GM04504 (cell line): ENCODE measurements at places on chromosomes 12 and 14.

GRCh38 chr12:50110762-50111351 lies 1.2 kb upstream of the COX14 start:
- no peak for DNase-seq

GRCh38 chr12:111359231-111359913 lies 9.5 kb downstream of the PHETA1 start:
- DNase-seq: no peak

- DNase-seq: peak; percentile 58
Observed at GRCh38 chr12:90979951-90980350, 24.8 kb downstream of the EPYC start.

DNA sequence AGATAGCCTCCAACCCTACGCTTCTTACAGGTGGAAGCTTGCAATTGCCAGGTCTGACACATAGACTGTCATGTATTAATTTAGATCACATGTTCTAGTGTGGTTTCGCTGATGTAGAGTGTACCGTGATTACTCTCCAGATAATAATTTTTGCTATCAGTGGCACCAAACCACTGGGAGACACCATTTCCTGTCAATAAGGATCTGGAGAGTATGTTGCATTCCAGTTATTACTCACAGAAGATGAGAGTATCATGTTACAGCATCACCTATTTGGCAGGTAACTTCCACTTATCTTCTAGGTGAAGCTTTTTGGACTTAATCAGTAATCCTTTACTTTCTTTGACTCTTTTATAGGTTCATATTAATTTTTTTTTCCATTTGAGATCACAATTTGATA lies 147.2 kb downstream of the HELB start:
- no peak for DNase-seq

- no peak for DNase-seq
Observed at GRCh38 chr14:84217066-84217465, 1312.9 kb upstream of the FLRT2 start.

DNA sequence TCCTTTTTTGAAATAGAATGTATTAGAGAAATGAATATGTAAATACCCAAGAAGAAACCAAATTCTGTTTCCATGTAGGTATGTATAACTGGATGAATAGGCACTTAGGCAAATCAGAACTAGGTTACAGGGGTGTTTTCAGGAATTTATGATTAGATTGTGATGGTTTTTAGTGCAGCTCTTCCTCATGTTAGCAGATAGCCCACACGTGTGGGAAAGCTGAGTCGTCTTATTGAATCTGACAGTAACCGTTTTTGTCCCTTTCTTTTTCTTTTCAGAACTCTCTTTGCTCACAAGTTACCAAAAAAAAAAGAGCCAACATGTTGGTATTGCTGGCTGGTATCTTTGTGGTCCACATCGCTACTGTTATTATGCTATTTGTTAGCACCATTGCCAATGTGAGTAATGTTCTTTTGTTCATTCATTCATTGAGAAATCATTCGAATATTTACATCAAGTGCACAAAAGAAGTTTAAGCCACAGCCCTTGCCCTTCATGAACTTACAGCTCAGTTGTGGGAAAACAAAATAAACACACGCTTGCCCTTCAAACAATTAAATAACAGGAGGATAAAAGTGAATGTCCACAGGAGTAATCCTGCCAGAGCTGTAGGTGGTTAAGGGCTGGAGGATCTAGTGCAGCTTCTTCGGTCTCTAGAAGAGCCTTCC lies 14.8 kb downstream of the EMP1 start:
- no peak for DNase-seq

DNA sequence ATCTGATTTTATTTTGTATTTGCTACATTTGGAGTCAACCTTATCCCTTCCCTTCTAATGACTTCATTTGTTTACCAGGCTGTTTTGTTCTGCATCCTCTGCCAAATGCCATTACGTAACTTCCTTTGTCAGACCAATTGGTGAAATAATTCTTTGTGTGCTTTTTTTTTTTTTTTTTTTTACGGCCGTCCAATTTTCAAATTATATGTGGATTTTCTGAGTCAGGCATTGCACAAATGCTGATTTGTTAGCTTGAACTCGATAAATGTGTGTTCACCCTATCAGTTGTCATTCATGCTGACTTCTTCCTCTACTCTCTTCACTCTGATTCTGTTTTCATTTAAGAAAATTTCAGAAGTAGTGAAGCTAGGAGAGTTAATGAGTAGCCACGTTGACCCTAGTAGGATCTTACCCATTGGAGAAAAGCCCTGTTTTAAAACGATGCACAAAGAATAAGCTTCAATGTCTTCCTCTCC lies 386.2 kb downstream of the DIO2 start:
- DNase-seq: peak; percentile 24

DNA sequence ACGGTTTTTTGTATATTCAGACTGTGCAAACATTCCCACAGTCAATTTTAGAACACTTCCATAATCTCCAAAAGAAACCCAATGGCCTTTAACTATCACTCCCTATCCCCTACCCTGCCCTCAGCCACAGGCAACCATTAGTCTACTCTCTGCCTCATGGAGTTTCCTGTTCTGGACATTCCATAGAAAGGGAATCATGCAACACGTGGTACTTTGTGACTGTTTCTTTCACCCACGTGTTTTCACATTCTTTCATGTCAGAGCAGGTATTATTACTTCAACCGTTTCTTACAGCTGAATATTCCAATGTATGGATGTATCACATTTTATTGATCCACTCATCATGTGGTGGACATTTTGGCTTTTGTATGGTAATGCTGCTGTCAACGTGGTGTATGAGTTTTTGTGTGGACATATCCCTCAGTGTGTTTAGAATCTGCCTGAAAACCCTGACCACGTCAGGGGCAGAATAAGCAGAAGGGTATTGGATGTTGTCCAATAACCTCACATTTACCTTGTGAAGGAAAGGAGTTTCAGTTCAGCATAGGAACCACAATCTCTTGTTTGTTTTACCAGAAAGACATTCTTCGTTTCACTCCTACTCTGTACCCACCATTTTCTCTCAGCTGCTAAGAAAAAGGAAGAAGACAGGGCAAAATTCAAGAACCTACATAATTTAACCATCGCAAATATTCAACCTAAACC lies 107.5 kb upstream of the DYRK2 start:
- no peak for DNase-seq

GRCh38 chr12:75712223-75712622 lies 200.8 kb upstream of the KRR1 start:
- no peak for DNase-seq

DNA sequence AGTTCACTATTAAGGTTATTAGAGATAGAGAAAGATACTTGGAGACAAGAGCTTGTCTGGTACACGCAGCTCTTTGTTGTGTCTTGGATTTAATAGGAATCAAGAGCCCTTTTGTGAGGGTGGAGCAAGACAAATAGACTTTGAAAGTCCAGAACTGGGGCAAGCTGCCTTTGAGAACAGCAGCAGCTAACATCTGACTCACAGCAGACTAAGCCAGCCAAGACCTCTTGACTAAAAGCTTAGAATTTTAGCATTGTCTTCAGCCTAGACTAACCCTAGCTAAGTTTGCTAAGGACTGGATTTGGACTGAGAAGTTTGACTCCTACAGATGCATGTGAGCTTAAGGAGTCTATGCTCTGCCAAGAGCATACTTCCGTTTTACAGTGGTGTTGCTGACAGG lies 201.9 kb upstream of the RBM19 start:
- no peak for DNase-seq

DNA sequence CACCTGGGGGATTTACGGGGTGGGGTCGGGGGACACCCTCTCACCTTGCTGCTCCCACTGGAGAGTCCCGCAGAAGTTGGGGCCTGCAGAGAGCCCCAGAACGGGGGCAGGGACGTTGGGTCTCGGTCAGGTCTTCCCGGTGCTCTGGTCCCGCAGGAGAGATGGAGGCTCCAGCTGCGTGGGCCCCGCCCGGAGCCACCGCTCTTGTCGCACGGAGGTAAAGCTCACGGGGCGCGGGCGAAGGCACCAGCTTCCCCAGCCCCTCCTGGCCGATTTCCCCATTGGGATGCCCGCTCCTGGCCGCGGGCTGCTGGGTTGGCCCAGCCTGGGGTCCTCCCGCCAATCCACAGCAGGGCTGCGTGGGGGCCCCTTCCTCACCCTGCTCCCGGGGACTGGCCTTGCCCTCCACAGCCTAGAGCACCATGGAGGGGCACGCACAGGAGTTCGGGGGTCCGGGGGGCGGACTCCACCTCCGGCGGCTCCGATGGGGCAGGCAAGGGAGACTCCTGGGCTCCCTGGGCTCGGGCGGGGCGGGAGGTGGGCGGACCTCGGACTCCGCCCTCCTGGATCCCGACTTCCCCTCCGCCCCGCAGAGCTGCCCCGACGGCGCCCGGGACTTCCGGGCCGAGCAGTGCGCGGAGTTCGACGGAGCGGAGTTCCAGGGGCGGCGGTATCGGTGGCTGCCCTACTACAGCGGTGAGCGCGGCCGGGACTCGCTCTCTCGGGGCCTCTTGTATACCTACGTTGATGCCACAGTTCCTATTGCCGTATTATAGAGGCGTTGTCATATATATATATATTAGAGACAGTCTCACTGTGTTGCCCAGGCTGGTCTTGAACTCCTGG lies 8.4 kb downstream of the PAPLN start:
- no peak for DNase-seq

DNA sequence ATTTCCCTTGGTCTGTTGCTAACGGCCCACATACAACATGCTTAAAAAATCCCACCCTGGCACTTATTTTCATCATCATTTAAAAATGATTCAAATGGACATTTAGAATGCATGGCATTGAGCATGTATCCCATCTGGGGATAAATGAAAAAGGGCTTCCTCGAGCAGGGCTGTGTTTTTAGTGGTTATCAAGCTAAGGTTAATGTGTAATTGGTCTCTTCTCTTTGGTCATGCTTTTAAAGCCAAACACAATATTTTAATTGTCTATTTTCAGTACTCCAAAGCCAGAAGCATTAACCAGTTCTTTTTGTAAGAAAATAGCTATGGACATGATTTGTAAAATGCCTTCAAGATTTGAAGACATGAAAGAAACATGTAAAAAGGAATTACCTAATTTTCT lies 1.9 kb upstream of the TRHDE start:
- DNase-seq: no peak

DNA sequence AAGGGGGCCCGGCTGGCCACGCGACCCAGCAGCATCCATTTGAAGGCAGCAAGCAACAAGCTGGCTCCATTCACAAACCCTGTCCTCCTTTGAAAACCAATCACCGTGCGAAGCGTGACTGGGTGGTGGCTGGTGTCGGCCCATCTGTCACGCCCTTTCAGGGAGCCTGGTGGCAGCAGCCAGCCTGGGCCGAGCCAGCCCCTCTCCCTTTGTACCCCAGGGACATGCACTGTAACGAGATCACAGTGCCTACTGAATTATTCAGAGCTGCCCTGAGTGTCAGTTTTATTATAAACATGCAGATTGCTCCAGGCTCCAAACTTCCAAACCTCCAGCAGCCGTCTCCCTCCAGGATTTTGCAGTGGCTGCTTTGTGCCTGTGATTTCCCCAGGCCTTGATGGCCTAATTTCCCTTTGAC lies 22.3 kb upstream of the CTDSP2 start:
- DNase-seq: no peak

GRCh38 chr12:109018296-109018695 lies 2.6 kb downstream of the SVOP start:
- no peak for DNase-seq

- no peak for DNase-seq
Observed at GRCh38 chr12:106964526-106964925, 8.8 kb downstream of the TMEM263 start.

GRCh38 chr14:76955575-76956315 lies 72.8 kb downstream of the IRF2BPL start:
- peak; percentile 60 for DNase-seq

GRCh38 chr14:94974893-94975292 lies 182.4 kb downstream of the DICER1 start:
- no peak for DNase-seq

DNA sequence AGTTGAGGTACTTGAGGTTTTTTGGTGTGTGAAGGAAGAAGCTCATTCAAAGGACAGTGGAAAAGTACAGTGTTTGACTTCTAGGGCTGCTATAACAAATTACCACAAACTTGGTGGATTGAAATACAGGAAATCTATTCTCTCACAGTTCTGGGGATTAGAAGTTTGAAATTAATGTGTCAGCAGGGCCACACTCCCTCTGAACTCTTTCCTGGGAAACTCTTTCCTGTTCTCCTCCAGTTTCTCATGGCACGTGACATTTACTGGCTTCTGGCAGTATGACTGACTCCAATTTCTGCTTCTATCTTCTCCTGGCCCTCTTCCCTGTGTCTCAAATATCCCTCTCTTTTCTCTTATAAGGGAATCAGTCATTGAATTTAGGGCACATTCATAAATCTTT lies 160.2 kb downstream of the CCDC91 start:
- DNase-seq: no peak

DNA sequence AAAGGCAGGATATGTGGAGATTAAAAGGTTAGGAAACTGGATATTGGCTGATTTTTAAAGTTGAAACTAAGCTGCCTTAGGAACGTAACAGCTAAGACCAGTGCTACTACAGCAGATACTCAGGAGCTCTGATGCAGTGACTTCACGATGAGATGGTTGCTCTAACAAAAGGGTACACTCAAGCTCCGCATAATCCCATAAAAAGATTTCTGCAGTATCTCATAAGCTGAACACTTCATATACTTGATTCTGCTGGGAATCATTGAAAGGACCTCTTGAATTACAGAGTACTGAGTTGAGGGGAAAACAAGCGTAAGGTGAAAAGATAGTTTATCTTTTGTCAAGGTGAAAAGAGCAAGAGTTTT lies 3.7 kb downstream of the RNF10 start:
- DNase-seq: no peak

- no peak for DNase-seq
Observed at GRCh38 chr14:102375119-102375518, 12.4 kb downstream of the TECPR2 start.

- DNase-seq: no peak
Observed at GRCh38 chr14:58763210-58763609, 125.4 kb downstream of the DACT1 start.

GRCh38 chr12:9064201-9064814 lies 51.4 kb downstream of the A2M start:
- DNase-seq: no peak

- no peak for DNase-seq
Observed at GRCh38 chr12:8120072-8120713, 3.2 kb upstream of the CLEC4A start.

GRCh38 chr12:28539691-28540323 lies 349.6 kb downstream of the CCDC91 start:
- no peak for DNase-seq
